ENCODE measurements at places on chromosomes 6 and 20. TPM values are rescaled to one million over a fixed set of nuclear protein-coding genes. Genes with fewer than 3 reads are reported as not detected.
A peak's percentile ranks its signal among the peaks of the same experiment; 100 is the strongest.

Gene AVP
- total RNA-seq: not detected

Gene HLA-DPB1
- 71.3 TPM for total RNA-seq

Gene SYNDIG1
- not detected for total RNA-seq

Gene BRPF3
- total RNA-seq: 34.8 TPM

Gene ABHD16B
- not detected for total RNA-seq

DNA sequence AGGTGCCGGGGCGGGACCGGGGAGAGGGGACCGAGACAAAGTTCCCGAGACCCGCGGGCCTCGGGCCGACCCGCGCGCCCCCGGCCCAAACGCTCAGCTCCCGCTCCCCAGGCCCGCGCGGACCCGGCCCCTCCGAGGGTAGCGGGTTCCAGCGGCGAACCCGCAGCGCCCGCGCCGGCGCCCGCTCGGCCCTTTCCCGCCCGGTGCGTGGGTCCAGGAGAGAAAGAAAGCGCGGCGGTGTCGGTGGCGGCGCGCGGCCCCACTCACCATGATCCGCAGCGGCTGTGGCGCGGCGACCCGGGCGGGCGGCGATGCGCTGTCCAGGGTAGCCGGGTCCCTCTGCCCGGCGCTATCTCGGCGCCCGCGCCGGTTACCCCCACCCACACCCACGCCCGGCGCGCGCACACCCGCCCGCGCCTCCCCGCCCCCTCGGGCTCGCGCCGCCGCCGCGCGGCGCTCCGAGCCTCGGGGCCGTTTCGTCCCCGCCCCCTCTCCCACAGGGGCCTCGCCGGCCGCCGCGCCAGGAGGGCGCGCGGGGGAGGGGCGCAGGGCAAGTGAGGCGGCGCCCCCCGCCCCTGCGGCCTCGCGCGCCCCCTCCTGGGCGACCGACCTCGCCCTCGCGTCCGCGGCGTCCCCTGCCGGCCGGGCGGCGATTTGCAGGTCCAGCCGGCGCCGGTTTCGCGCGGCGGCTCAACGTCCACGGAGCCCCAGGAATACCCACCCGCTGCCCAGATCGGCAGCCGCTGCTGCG lies at the start of gene ELOVL2:
TSS of gene ELOVL2 (minus strand) at position 345 of the 751 bp plus-strand sequence. CDS start at position 270, 75 bp downstream.
- no peak for DNase-seq

- DNase-seq: no peak
Observed at GRCh38 chr6:90040931-90041330, 146.7 kb downstream of the GJA10 start.

GRCh38 chr6:11062715-11063114 lies 18.6 kb upstream of the ELOVL2 start:
- no peak for DNase-seq

DNA sequence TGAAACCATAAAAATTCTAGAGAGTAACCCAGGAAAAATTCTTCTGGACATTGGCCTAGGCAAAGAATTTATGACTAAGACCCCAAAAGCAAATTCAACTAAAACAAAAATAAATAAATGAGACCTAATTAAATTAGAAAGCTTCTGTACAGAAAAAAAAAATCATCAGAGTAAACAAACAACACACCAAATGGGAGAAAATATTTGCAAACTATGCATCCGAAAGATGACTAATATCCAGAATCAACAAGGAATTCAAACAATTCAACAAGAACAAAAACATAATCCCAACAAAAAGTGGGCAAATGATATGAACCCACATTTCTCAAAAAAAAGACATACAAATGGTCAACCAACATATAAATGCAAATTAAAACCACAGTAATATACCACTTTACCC lies 242.6 kb upstream of the CDYL start:
- no peak for DNase-seq

GRCh38 chr6:163404825-163405265 lies 9.7 kb upstream of the QKI start:
- DNase-seq: peak; percentile 91

DNA sequence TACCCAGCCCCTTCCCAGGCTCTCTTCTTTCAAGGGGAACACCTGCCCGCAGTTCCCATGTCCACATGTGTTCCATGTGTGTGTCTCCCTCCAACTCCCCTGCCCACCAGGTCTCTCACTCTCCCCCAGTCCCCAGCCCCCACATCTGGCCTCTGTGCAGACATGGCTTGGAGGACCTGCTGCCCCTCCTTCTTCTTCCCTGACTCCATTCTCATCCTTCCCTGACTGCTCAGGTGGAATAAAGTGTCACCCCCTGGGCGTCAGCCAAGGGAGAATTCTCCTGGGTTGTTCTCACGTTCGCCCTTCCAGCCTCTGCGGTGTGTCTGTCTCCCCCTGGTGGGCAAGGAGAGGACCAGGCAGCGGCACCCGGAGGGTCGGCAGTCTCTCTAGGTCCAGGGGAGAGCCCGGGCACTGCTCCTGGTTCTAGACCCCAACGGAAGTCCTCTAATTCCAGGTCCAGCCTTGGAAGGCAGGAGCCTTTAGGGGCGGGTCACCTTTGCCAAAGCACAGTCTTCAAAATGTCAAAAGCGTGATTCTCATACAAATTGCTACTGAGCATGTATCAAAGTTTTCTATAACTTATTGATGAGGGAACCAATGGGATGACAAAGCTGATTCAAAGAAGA lies 50.5 kb downstream of the EBF4 start:
- peak; percentile 87 for DNase-seq

DNA sequence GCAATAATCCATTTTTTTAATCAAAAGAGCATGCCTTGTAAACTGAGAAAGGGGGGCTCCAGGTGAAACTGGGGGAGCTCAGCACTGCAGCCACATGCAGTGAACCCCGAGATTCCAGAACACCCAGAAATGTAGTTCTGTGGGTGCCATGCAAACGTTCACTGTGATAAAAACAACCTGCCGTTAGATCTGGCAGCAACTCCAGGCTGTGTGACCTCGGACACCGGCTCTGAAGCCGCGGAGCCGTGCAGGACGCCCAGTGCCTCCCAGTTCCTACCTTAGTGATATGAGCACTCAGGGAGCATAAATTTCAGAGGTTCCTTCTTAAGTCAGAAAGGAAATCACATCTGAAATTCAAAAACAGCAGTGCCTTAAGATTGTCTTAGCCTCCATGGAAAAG lies 85.4 kb upstream of the THBS2 start:
- DNase-seq: no peak

DNA sequence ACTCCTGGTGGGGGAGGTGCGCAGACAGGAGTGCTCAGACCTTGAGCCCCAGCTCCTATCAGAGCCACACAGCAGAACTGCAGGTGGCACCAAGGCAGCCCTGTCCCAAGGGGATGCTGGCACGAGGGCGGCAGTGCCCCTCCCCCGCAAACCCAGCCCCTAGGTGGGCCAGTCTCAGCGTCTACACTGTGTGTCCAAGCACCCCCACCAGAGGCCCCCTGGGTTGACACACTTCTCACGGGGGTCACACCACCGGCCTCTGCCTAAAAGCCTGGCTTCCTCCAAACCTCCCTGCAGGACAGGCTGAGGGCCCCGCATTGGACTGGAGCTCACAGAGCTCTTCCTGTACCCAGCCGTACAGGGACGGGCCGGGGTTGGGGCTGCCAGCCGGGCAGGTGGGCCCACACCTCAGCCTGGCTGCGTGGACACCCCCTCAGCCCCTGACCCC lies 8.1 kb downstream of the SLC2A4RG start:
- no peak for DNase-seq

GRCh38 chr6:33372526-33373123 lies 19.0 kb upstream of the KIFC1 start:
- no peak for DNase-seq

DNA sequence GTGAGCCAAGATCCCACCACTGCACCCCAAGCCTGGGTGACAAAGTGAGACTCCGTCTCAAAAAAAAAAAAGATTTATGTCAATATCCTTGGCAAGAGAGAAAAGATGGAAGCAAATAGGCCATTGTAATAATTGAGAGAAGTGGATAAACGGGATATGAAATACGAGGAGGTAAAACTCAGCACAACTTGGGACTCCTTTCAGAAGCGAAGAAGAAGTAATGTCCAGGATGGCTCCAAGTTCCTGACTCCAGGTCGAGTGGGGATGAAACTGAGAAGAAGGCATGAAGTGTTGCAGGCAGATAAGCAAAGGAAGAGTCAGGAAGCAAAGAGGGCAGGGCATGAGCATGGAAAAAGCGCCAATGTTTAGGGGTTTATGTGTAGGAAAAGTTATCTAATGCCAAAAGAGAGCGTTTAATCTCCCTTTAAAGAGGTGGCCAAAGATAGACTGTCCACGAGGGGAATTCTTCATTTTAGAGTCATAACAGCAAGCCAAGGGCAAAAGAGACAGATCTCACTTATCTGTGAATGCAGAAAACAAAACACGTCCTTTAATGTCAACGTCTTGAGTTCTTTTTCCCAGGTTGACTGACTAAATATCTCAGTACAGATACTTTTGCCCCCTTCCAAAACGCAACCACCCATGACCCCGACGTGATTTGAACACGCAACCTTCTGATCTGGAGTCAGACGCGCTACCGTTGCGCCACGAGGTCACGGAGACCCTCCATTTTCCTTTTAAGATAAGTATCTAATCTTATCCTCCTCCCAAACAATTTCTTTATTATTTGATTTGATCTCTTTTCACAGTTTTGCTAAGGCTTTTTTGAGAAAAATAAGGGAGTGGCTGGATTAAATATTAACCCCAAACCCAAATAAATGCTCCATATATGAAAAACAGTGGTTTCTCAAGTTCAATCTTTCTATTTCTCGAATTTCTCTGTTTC lies 46.3 kb upstream of the BTN3A2 start:
- no peak for DNase-seq

DNA sequence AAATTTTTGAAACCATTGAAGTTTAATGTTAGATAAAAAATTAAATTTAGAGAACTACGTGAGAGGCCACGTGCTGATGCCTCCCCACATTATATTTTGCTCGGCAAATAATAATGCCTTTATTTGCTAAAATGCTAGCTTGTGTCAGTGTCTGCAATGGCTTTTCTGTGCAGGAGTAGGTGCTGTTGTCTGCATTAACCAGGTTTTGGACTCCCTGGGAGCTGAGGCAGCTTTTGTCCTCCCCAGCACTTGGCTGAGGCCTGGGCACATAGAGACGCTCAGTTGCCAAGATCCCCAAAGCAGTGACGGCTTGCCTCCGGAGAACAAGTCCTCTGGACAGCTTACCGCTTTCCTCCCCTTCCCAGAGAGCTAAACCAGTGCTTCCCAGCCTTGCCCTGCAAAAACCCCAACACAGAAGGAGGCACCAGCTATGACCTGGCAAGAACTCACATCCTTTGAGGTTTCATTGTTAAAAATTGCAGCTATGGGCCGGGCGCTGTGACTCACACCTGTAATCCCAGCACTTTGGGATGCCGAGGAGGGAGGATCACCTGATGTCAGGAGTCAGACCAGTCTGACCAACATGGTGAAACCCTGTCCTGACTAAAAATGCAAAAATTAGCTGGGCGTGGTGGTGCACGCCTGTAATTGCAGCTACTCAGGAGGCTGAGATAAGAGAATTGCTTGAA lies 59.9 kb downstream of the KAT14 start:
- no peak for DNase-seq

DNA sequence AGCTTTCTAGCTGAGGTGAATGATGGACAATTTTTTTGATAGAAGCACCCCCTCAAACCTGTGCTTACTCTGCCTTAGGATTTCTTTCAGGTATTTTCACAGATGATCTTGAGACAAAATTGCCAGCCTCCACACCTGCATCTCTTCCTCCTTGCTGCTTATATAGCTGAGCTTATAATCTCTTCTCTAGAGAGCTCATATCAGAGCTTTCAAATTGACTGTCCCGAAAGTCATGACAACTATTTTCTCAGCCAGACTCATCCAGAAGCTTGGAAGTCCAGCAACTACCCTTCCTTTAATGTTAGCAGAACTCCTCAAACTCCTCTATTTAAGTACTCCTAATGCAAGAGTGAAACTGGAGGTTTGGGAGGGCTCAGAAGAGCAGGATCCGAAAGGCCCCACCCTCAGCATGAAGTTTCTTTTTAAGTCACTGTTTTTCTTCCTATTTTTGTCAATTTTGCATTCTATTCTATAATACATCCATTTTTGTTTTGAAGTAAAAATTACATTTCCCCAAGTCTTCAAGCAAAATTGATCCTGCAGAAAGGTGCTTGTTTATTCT lies 12.7 kb downstream of the CGA start:
- DNase-seq: no peak

DNA sequence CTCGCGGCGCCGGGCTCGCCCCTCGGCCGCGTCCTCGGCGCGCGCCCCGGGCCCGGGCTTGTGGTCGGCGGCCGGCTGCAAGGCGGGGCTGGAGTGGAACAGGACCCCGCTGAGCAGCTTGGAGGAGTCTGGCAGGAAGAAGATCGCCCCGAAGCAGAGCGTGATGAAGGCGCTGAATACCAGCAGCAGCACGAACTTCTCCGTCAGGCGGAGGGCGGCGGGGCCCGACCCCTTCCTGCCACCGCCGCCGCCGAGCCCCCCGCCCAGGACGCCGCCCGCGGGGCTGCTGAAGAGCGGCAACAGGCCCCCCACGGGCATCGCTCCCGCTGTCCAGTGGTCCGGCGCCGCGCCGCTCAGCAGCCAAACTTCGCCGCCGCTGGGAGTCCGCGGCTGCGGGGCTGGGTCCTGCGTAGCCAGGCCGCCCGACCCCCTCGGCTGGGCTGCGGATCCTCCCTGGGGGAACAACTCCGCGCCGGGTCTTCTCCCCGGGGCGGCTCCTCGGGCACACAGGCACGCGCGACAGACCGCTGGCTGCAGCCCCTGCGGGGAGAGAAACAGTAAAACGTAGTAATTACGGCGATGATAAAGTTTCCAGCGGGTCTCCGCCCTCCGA lies 707 bp downstream of the MAN1A1 start:
- no peak for DNase-seq

GRCh38 chr20:50172347-50173013 lies 18.1 kb upstream of the CEBPB start:
- DNase-seq: peak; percentile 94

GRCh38 chr6:4671587-4672115 lies 104.6 kb upstream of the CDYL start:
- DNase-seq: peak; percentile 86

DNA sequence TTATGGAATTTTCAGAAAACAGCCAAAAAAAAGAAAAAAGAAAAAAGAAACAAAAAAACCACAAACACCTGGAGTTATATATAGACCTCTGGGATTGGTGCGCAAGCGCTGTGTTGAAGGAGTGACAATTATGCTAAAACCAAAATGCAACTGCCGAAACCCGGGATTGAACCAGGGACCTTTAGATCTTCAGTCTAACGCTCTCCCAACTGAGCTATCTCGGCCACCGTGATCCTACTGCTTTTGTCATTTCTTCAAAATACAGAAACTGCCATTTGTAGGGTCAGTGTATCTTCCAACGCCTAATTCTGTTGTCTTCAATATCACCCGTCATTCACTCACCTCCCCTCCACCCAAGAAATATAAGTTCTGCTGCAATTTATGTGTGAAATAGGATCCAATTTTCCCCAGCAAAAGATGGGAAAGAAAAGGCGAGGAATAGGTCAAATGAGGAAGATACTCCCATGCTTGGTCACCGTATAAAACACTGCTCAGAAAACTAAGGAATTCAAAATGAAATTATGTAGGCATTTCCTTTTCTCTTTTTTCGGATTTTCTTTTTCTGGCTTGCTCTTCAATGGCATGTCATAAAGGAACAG lies 116.0 kb downstream of the TRIM27 start:
- DNase-seq: no peak

DNA sequence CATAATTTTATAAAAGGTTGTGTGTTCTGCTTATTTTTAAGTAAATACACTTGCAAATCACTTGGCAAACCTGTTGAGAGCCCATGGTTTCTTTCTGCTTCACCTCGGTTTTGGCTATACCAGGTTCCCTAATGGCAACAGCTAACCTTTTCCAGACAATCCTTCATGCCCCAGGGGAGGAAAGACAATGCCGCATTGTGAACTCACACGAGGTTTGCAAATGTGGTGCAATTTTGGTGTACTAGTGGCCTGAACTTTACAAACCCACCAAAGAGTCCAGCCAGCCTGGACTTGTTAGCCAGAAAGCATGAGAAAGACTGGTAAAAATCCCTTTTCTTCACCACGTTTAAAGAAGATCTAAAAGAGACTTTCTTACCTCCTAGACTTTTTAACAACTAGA lies 84.8 kb upstream of the SOX4 start:
- no peak for DNase-seq

Data from esophagus muscularis mucosa (tissue), 4 donors.